ENCODE measurements at places on chromosomes 12 and 14. TPM values are rescaled to one million over a fixed set of nuclear protein-coding genes. Genes with fewer than 3 reads are reported as not detected.

DNA sequence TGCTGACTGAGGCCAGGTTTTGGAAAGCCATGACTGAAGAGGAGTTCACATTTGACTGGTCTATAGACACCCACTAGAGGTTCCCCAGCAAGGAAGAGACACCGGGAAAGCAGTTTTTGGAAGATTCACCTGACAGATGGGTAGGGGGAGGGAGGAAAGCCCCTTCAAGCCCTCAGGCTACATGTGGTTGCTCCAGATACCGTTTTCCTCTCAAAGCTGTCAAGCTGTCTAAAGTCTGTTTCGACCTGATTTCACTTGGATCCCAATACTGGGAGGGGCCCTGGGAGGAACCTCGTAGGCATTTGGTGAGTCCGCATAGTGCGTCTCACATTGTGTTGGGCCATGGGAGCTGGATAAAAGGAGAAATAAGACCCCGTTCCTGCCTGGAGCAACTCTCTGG is 1.7 kb upstream of the LRP1 start:
- DNase-seq = no peak

- no peak for DNase-seq
These were observed 2.5 kb downstream of the DUSP6 start for GRCh38 chr12:89349814-89350213.

Gene HPD
- not detected for total RNA-seq

- no peak for DNase-seq
These were observed 208.2 kb upstream of the TMTC1 start for GRCh38 chr12:29991924-29992323.

- no peak for DNase-seq
These were observed 27.6 kb downstream of the VCPKMT start for GRCh38 chr14:50088731-50089130.

- no peak for DNase-seq
These were observed 186.6 kb upstream of the OR4E1 start for GRCh38 chr14:21860172-21860571.

DNA sequence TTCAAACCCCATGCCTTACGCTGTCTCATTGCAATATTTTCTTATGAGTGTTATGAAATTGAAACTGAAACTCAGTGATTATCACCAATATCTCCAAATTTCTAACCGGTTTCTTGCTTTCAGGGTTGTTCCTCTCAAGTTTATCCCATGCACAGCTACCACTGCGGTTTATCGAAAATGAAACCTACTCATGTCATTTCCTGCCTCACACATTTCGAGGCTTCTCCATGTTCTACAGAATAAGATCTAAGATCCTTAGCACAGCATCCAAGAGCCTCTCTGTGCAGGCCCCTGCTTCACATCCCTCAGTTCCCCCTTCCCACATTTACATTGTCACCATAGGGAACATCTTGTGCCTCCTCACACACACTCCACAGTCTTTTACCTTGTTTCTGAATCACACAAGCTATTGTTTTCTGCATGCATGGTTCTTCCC is 45.5 kb upstream of the FAR2 start:
- DNase-seq = peak; percentile 11

- DNase-seq = no peak
These were observed 4.5 kb upstream of the LTBP2 start for GRCh38 chr14:74616507-74616906.

Gene SERPINA10
- not detected for total RNA-seq

DNA sequence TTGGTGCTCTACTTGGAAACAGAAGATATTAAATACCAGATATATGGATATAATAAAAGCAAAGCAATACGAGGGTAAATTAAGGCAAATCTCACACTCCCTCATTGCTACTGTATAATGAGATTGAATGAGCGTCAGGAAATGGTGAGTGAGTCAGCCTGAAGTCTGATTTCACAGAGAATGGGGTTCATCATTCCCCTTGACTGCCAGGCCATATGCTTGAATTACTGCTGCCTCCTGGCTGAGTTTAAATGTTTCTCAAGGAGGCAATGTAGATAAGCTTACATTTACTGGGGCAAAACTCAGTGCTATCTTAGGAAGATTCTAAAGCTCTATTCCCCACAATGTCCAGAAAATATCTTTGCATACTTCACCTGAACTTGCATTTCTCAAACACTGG is 380.2 kb downstream of the TMEM132D start:
- no peak for DNase-seq

DNA sequence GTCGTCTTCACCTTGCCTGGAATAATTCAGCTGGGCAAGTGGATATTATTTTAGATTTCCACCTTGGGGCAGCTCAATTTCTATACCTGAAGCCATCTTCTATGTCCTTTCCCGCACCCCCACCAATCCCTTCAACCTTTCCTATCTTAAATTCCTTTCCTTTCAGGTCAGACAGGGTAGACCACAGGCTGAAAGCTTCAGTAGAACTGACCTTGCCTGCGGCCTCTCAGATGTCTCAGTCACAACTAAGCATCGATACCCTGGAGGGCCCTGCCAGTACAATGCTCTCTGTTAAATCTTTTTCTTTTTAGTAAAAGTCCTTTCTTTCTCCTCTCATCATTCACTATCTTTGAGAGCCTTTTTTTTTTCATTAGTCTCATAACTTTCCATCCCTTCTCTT is 38.9 kb downstream of the SLC2A14 start:
- no peak for DNase-seq

DNA sequence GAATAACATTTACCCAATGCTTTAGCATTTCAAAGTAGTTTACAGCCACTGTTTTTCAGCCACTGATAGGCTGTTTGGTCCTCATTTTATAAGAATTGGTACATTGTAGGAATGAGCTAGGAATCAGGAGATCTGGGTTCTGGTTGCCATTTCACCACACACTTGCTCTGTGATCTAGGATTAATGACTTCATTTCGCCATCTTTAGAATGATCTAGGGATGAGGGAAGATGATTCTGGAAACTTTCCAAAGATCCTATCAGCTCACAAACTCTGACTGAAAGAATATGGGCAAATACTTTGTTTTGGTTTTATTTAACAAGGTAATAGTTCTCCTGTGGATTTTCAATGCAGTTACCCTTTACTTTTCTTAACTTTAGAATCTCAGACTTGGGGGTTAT is 155.0 kb downstream of the GCH1 start:
- DNase-seq = no peak

GRCh38 chr12:13536219-13536910 is 339.8 kb downstream of the EMP1 start:
- no peak for DNase-seq

Gene EIF4B
- 794 TPM for total RNA-seq

- no peak for DNase-seq
These were observed 31.4 kb upstream of the RAP1B start for GRCh38 chr12:68579254-68579653.

- DNase-seq = no peak
These were observed 14.2 kb upstream of the BLTP3B start for GRCh38 chr12:100156731-100157426.

GRCh38 chr12:118371321-118372282 is 1.1 kb downstream of the TAOK3 start:
- no peak for DNase-seq

GRCh38 chr12:59010941-59011340 is 90.6 kb upstream of the LRIG3 start:
- no peak for DNase-seq

GRCh38 chr12:106605254-106605653 is 22.4 kb downstream of the RFX4 start:
- no peak for DNase-seq

- no peak for DNase-seq
These were observed 108.9 kb upstream of the RESF1 start for GRCh38 chr12:31850268-31850667.

DNA sequence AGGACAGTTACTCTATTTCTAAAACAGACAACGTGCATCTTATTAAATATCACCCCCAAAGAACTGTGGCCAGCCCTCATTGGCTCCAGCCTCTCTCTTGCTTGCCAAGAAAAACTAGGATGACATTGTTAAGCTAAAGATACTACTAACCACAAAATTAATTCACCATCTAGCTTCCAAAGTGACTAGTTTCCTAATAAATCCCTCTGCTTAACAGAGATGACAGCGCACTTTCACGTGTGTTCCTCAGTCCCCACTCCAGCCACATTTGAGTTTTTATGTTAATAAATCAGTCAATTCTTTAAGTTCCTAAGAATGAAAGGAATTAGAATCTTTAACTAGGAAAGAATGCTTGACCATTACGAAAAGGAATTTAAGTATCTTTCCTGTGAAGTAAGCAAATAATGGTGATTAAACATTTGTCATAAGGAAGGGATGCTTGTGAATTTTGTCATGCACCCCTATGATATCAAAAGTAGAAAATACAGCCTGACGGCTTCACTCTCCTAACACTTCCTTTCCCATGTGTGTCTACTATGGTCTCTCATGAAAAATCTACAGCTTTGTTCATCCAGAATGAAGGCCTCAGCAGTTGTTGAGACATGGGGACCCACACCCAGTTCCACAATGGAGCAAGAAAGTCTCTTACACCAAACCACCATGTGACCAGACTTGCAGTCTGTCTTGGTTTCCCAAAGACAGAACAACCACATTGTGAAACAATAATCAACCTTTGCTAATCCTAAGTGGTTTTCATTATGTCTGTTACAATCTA is 8.1 kb downstream of the CORO1C start:
- no peak for DNase-seq

Gene CYP27B1
- 1.0 TPM for total RNA-seq

Gene LMO3
- total RNA-seq = not detected

Gene INSM2
- total RNA-seq = not detected

Gene KRT82
- total RNA-seq = not detected

GRCh38 chr12:104866291-104866690 is 91.8 kb downstream of the SLC41A2 start:
- no peak for DNase-seq

- no peak for DNase-seq
These were observed 234.4 kb upstream of the DAAM1 start for GRCh38 chr14:58954052-58954451.

DNA sequence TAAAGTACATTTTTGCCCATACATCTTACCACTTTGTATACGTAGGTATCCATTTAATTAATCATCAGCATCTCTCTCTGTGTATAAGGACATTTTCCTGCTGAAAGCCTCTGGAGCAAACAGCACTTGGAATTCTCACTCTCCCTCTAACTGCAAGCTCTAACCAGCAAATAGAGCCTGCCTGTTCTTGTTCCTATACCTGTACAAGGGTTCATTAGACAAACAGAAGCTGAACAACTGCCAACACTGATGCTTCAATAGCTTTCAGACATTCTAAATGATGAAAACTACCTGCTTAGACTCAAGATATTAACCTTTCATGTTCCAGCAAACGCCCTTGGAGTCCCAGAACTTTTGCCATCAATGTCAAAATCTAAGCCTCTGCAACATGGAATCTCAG is 98.0 kb downstream of the KCNH5 start:
- no peak for DNase-seq

Gene SYNDIG1L
- total RNA-seq = not detected

- no peak for DNase-seq
These were observed 165.4 kb downstream of the NRXN3 start for GRCh38 chr14:78335531-78335930.

Gene PLEKHH1
- total RNA-seq = 0.16 TPM

- no peak for DNase-seq
These were observed 7.6 kb upstream of the KRT80 start for GRCh38 chr12:52199294-52199919.

GRCh38 chr14:88380405-88380804 is 5.1 kb upstream of the SPATA7 start:
- no peak for DNase-seq

GRCh38 chr14:33370426-33370825 is 431.7 kb downstream of the NPAS3 start:
- DNase-seq = no peak

- peak; percentile 38 for DNase-seq
These were observed 77.8 kb upstream of the MAX start for GRCh38 chr14:65179918-65180724.

DNA sequence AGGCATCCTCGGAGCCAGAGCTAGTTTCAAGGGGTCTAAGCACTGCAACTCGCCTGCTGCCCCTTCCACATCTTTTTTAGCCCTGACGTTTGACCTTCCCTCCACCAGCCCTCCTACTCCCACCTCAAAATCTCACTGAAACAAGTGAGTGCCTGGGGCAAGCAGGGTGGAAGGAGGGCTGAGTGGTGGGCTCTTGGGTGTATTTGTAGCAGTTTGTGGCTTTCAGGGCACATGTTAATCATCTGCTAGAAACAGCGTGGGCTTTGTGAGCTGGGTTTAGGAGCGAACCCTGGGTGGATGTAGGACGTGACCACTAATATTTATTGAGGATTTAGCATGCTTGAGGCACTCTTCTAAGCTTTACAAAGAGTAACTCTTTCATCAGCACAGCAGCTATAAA is 390.3 kb downstream of the GRIN2B start:
- no peak for DNase-seq

GRCh38 chr12:96153131-96153725 is 40.9 kb upstream of the ELK3 start:
- DNase-seq = no peak

Data from CD4-positive, alpha-beta T cell (primary cell).